CD4-positive, alpha-beta T cell treated with Interleukin-1 beta for 1 hour (primary cell): ENCODE measurements at places on chromosomes 5 and 9.

GRCh38 chr9:6877671-6878161 lies 119.9 kb downstream of the KDM4C start:
- no peak for DNase-seq

DNA sequence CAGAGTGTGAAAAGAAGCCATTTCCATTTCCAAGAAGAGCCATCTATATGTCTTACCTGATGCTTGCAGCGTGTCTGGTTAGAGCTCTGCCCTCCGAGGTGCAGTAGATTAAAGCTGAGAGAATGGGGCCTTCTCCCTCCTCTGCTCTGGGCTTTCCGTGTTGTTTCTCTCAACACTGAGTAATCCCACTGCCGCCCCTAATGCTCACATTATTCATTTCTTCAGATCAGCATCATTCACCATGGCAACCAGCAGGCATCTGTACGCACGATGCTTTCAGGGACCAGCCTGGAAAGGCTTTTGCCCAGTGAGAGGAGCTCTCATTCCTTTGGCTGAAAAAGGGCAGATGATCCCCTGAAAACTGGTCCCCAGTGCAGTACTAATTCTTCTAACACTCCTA lies 79.6 kb downstream of the CYFIP2 start:
- DNase-seq: no peak

DNA sequence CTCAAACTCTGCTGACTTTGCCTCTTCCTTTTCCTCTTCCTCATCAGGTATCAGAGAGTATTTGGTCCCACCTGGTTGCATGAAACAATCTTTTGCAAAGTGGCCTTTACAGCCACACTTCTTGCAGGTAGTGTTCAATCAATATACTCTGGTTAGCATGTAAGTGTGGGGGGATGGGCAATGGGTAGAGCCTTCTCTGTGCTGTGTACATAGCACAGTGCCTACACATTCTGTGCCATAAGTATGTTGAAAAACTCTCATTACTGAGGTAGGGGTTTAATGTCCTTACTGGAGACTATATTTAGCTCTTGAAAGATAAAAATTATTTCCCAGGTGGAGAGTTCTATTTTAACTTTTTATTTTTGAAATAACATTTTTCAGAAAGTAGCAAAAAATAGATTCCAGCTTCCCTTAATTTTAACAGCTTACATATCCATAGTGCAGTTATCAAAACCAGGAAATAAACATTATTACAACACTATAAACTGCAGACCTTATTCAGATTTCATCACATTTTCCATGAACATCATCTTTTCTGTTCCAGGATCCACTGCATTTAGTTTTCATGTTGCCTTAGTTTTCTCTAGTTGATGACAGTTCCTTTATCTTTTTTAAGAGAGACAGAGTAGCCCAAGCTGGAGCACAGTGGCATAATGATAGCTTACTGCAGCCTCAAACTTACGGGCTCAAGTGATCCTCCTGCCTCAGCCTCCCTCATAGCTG lies 15.1 kb downstream of the TTC1 start:
- no peak for DNase-seq

GRCh38 chr5:39424736-39425637 lies at the start of gene DAB2:
TSS of gene DAB2 (minus strand) at chr5:39424980. CDS start at chr5:39394320, 30,660 bp downstream.
- peak; percentile 46 for DNase-seq

GRCh38 chr5:100430268-100431195 lies 104.6 kb upstream of the FAM174A start:
- peak; percentile 16 for DNase-seq

GRCh38 chr9:105328872-105329718 lies 84.6 kb downstream of the SLC44A1 start:
- DNase-seq: no peak

DNA sequence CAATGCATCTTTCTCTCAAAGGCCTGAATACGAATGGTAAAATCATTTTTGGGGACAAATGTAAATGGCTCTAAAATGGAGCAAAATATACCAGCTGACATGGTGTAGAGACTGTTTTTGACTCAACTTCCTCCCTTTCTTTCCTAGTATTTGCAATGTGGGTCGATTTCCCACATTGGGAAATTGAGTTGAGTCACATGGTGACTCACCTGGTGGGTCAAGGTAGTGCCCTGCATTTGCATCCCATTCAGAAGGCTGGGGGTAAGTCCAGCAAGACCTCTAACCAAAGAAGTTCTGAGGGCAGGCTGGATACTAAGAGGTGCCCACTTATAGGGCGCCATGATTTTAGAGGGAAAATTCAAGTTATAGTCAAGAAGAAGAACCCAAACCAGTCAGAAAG lies 179.6 kb upstream of the MPDZ start:
- DNase-seq: no peak

GRCh38 chr5:32055891-32056866 lies 117.9 kb downstream of the GOLPH3 start:
- DNase-seq: no peak

- no peak for DNase-seq
These were observed 290.1 kb downstream of the HINT1 start for GRCh38 chr5:130874861-130875417.

- DNase-seq: no peak
These were observed 48.0 kb downstream of the DPYSL3 start for GRCh38 chr5:147461915-147462314.

DNA sequence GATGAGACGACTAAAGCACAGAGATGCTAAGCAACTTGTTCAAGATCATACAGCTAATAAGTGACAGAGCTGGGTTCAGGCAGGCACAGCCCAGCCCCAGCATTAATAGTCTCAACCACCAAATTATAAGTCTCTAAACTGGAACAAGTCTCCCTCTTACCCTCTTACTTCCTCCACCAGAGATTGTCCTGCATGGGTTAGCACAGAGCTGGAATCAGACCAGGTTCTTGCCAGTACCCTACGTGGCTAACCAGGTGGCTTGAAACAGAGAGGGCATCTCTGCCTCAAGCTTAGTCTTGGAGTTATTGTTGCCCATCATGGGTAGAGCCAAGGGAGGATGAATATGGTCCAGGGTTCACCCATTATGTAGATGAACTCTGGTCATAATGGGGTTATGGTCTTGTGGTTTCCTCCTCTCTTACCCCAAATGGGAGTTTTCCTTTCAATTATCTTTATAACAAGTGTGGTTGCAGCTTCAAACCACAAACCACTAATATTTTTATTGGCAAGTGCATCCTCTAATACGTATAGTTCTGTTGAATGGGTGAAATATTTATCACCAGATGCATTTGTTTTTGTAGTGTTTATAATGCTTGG lies 8.3 kb upstream of the XPA start:
- DNase-seq: no peak

- DNase-seq: no peak
These were observed 607 bp upstream of the HNRNPAB start for GRCh38 chr5:178203670-178204181.
